NCI-H187 treated with DMSO at 0.1 percent for 48 hours (cell line): ENCODE measurements at places on chromosomes 3 and 15.

DNA sequence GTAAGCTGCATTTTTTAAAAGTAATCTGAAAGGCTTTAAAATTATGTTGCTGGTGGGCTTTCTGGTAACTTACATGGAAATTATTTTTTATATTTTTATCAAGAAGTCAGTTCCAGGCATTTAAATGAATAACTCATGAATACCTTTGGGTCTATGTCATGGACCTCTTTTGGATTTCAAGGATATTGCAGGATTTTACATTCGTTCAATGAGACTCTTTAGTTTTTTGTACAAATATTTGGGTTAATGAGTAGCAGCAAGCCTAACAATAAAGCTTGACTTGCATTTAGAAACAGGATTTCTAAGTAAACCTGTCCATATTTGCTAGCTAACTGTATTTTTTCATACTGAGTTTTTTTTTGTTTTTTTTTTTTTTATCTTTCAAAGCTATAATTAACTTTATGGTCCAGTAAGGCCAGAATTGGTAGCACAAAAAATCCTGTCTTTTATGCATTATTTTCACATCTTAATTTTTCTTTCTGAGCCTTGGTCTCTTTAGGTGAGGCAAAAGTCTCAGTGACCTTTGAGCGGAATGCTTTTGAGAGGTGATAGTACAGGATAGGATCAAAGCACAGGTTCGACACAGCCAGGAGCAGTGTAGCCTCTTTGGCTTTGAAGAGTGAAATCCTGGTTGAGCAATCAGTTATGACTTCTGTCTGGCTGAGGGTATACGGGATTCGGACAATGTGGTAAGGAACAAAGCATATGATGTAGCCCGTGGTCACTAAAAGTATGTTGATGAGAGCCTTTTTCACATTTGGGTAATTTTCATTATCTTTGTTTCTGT, 4.8 kb downstream of the GPR171 start:
- no peak for DNase-seq

GRCh38 chr15:27218426-27218825, 247.4 kb downstream of the GABRG3 start:
- no peak for DNase-seq

DNA sequence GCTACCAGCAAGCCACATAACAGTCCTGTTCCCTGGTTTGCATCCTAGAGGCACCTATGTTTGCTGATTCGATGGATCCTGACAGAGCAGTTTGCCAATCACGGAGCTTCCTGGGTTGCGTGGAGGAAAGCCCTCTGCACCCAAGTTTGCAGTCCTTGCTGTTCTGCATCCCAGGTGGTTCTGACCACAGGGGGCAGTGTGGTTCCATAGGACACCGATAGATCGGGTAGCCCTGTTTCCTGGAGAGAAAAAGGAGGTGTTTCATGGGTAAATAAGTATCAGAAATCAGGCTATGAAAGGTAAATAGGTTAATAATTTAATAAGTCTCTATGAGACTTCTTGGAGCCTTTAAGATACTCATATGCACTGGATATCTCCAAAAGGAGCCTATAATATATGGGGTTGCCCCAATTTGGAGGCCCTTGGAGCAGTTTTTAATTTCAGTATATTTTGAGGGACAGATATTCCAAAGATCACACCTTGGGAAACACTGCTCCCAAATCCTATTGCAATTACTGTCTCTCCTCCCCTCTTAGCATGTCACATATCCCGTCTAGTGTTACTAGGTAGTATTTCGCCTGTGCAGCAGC, 194.6 kb upstream of the TPM1 start:
- no peak for DNase-seq

- DNase-seq = no peak
These were observed 139.0 kb downstream of the MCTP2 start for GRCh38 chr15:94370206-94370935.

DNA sequence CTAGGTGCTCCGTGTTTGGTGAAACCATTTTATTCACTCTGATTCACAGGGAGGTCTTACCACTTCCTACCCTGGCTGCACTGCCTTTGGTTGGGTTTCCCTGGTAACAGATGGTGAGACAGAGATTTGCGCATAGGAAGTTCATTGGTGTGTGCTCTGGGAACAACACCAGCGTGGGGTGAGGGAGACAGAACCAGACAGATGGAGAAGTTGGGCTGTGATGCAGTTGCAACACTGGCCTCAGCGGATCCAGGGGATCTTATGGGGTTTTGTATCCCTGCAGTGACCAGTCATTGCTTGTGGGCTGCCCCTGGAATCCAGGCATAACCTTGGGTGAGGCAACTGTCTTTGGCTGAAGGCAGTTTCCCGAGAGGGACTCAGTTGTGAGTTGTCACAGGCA, 12.5 kb upstream of the IL16 start:
- DNase-seq = no peak

DNA sequence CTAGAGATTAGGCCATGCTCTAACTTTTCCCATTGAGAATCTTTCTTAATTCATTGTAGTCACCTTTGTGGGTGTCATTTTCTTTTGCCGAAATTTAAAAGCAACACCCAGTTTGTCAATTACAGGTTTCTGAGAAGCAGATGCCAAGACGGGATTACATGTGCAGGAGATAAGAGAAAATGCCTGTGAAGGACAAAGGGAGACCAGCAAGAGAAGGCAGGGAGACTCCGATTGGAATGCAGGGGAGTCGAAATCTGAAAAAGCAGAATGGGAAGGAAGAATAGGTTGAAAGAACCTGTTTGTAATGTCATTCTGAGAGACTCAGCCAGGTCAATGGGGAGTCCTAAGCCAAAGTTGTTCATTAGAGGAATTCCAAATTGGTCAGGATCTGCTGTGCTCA, 3.6 kb upstream of the DPH6 start:
- DNase-seq = no peak
